ENCODE measurements at places on chromosomes 16 and 17. TPM values are rescaled to one million over a fixed set of nuclear protein-coding genes. Genes with fewer than 3 reads are reported as not detected.

RND2 gene
- 7.1 TPM for total RNA-seq

AANAT gene
- total RNA-seq: not detected

SLC16A6 gene
- total RNA-seq: 0.67 TPM

SDR42E2 gene
- total RNA-seq: not detected

STAC2 gene
- 1.5 TPM for total RNA-seq

TMC8 gene
- total RNA-seq: 0.85 TPM

RNF222 gene
- 1.1 TPM for total RNA-seq

SKAP1 gene
- 0.79 TPM for total RNA-seq

CCL4 gene
- total RNA-seq: not detected

KRT36 gene
- 0.17 TPM for total RNA-seq

RUNDC3A gene
- total RNA-seq: 12.3 TPM

CCL1 gene
- not detected for total RNA-seq

CACNA1G gene
- 1.9 TPM for total RNA-seq

PRSS27 gene
- 19.0 TPM for total RNA-seq

KRTAP3-2 gene
- total RNA-seq: not detected

SLC22A31 gene
- total RNA-seq: 5.3 TPM

CHST5 gene
- 0.60 TPM for total RNA-seq

Data from type B pancreatic cell (in vitro differentiated cells).